ENCODE measurements at places on chromosomes 5 and 9.

DNA sequence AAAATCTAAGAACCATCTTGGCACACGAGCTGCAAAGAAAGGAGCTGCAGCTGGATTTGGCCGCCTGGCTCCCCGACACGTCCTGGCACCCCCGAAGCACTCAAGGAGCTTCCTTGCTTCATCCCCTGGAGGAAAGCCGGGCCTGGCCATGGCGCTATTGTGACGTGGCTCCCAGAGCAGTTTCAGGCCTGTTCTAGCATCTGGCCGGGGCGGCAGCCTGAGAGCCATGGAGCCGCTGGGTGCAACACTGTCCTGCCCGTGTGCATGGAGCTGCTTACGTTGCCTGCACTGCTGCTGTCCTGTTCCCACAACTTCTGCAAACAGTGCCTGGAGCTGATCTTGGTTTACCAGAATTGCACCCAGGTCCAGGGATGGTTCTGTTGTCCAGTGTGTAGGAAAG lies 63.5 kb downstream of the PTPDC1 start:
- no peak for DNase-seq

DNA sequence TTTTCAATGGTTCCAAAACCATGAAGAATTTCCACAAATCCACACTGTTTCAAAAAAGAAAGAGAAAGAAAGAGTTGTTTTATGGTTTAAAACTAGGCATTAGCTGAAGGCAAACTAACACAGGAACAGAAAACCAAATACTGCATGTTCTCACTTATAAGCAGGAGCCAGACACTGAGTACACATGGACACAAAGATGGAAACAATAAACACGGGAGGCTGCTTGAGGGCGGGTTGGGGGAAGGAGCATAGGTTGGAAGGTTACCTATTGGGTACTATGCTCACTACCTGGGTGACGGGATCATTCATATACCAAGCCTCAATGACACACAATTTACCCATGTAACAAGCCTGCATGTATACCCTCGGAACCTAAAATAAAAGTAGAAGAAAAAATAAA lies 45.0 kb downstream of the SEMA6A start:
- no peak for DNase-seq

GRCh38 chr9:76756268-76756640 lies 8.0 kb upstream of the PCA3 start:
- no peak for DNase-seq

DNA sequence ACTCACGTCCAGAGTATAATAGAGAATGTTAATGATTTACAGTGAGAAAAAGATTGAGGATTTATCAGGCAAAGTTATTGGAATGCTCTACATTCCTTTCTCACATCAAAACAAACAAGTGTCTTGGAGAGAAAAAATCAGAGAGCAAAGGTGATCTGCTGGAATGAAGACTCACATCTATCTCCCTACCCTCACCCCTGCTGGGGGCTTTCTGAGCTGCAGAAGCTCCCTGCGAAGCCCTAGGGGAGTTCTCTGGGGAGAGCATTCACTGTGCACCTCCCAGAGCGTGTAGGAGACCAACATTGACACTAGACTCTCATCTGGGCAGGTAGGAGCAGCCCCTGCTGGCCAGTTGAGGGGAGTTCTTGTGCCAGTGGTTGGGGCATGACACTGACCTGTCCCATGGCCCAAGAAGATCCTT lies 76.6 kb upstream of the ADAMTS16 start:
- DNase-seq = no peak

DNA sequence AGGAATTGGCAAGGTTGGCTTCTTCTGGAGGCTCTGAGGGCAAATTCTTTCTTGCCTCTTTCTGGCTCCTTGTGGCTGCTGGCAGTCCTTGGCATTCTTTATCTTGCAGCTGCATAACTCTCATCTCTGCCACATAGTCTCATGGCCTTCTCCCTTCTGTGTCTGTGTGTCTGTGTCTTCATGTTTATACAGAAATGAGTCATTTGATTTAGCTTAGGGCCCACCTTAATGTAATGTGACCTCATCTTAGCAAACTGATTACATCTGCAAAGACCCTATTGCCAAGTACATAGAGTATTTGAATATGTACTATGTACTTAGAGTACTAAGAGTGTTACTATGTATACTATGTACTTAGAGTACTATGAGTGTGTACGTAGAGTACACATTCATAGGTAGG lies 122.5 kb downstream of the RFK start:
- no peak for DNase-seq

DNA sequence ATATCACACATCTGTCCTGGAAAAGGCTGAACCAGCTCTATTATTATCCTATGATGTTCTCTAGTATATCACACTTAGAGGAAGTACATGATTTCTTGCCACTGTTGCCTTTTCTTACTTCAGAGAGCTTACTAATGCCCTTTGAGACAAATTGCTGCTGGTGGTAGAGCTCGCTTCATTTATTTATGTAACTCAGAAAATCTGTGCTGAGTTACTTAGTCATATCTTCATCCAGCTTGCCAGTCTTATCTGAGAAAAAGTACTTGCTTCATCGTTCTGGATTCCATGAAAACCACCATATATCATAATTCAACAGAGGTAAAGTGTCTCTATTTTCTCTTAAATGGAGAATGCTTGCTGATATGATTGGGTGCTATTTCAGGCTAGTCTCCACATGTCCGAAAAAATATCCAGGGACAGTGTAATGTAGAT lies 26.6 kb downstream of the PTPDC1 start:
- DNase-seq = no peak

DNA sequence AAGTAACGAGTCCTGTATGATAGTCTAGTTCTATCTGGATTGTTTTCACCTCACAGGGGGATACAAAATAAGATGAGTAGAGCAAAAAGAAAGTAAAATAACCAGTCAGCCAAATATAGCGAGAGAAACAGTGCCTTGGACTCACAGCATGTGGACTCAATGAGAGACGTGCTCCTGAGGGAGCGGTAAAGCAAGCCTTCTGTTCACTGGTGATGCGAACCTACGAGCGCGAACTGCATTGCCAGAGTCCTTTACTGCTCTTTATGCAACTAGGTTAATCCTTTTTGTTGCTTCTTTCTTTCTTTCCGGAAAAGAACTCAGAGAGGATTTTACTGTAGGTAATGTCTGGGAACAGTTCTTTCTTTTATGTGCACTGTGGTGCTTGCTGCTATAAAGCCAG lies 132.7 kb downstream of the ANXA1 start:
- DNase-seq = no peak

- no peak for DNase-seq
These were observed 668 bp downstream of the RANBP3L start for GRCh38 chr5:36300927-36301540.

DNA sequence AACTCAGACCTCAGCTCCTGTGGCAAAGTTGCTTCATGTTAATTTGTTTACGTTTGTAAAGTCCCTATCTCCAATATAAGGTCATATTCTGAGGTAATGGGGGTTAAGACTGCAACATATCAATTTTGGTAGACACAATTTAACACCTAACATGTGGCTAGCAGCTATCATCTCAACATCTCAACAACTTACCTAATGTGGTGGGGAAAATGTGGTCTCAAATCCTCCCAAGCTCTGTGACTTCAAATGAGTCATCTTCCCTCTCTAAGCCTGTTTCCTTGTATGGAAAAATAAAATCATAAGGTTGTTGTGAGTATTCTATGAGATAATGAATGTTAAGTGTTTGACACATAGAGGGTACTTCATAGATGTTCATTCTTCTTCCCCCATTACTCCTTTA lies 443.3 kb downstream of the CDK5RAP2 start:
- DNase-seq = no peak

- no peak for DNase-seq
These were observed 150.1 kb upstream of the SLC27A6 start for GRCh38 chr5:128815201-128815600.

GRCh38 chr5:69048230-69048629 lies 45.6 kb upstream of the SLC30A5 start:
- no peak for DNase-seq

DNA sequence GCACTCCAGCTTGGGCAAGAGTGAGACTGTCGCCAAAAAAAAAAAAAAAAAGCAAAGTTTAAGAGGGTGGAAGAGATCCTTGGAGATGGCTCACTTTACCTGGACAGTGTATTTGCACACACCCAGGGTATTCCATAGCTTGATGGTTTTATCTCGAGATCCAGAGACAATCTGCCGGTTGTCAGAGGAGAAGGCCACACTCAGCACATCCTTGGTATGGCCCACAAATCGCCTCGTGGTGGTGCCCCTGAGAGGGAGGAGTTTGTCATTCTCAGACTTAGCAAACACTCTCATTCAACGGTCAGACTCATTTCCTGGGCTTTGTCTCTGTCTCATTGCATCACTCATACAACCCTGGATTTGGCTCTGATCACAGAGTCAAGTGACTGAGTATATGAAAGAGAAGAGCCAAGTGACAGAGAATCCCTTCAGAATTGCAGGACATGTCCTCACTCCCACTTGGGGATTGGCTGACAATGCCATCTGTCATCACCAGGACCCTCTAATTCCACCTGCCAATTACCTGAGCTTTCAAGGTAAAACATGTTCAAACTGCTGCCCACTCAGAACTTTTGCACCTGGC lies 2.2 kb downstream of the RACK1 start:
- peak; percentile 64 for DNase-seq

DNA sequence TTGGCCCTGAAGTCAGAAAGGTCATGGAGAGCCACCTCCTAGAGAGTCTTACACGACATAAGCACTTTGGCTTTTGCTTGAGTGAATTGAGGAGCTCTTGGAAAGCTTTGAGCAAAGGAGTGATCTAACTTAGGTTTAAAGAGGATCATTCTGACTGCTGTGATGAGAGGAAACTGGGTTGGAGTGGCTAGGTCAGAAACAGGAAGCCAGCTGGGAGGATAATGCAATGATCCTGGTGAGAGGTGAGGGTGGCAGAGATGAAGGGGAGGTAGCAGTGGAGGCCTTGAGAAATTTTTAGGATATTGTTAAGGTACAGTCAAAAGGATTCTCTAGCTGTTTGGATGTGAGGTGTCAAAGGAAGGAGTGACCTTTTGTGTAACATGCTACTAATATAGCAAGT lies 32.2 kb upstream of the ROPN1L start:
- DNase-seq = no peak

GRCh38 chr5:139761057-139761450 lies 34.6 kb upstream of the PSD2 start:
- DNase-seq = no peak

GRCh38 chr5:171315386-171315891 lies 6.4 kb downstream of the TLX3 start:
- DNase-seq = no peak

DNA sequence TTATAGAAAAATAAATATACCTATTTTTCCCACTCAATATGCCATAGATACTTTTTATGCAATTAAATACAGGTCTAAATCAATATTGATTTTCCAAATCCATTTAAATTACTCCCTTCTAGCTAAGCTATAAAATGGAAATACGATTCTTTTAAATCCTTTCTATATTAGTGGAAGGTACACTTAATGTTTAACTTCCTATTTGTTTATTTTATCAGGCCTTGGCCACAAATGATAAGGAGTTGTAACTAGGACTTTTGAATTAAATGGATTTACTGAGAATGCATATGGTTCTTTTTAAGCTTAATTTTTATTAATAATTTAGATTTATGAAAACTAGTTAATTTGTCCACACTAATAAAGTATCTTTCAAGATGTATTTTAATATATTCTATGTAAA lies 517.0 kb upstream of the CHD1 start:
- DNase-seq = no peak

GRCh38 chr5:65834306-65834705 lies 92.1 kb upstream of the ERBIN start:
- no peak for DNase-seq

DNA sequence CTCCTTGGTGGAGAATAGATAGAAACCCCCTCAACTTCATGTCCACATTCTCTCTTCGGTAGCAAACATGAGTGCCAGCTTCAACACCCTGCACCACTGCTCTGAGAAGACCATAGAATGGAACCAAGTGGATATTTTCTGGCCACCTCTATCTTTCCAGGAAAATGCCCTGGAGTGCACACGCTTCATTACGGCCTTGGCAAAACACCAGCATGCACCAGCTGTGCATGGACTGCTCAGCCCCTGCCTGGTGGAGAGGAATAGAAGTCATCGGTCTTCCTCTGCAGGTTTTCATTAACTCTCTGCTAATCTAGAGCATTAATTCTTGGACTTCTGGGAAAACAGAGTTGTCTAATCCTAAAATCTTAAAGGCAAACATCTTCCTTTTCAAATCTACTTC lies 211.6 kb upstream of the TMEM161B start:
- DNase-seq = no peak

DNA sequence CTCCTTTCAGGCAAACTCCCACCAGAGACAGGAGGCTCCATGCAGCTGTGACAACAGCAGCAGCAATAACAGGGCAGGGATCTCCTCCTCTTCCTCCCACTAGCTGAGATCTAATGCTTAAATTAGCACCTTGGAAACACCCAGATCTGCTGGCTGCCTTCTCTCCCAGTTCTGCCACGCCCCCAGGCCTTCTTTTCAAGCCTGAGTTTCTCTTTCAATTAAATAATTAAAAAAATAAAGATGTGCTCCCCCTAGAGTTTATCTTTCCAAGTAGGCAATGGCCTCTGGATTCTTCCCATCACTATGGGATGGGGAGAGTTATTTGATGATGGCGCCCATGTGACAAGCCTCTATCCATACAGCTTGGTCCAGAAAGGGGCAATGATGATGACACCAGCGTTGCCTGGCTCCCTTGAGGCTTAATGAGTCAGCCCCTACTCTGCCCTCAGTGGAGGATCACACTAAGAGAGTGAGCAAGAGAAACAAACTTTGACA lies 3.8 kb downstream of the FAM219A start:
- DNase-seq = peak; percentile 47

GRCh38 chr5:145237843-145238242 lies 597.3 kb downstream of the PRELID2 start:
- DNase-seq = no peak

- no peak for DNase-seq
These were observed 31.7 kb downstream of the SLC35A4 start for GRCh38 chr5:140596321-140596741.

DNA sequence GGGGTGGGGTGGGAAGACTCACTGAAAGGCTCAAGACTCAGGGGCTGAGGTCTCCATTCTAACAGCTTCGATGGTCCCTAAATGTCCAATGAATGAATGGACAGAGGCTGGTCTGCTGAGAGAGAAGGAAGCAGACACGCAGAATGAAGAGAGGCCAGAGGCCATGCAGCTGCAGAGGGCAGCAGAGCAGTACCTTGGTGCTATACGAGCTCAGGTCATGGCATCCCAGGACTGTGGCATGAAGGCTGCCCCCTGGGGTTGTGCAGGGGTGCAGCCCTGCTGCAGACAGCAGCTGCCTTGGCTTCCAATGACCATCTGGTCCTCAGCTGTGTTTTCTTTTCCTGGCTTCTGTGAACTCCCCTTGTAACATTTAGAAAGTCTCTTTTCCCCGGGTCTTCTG lies 15.2 kb upstream of the CORO2A start:
- no peak for DNase-seq

All from stimulated activated CD8-positive, alpha-beta memory T cell treated with anti-CD3 and anti-CD28 coated beads, Interleukin-7, amount 100 ng/mL, for 48 hours (primary cell).